ENCODE measurements at places on chromosomes 5 and 9. TPM values are rescaled to one million over a fixed set of nuclear protein-coding genes. Genes with fewer than 3 reads are reported as not detected.

The PCDHB13 gene
- 3.1 TPM for total RNA-seq

The NMUR2 gene
- not detected for total RNA-seq

The ECSCR gene
- total RNA-seq, result not detected

The INSL4 gene
- total RNA-seq, result not detected

The FKBP15 gene
- total RNA-seq, result 36.6 TPM

The GCNT4 gene
- total RNA-seq, result 8.0 TPM

The TMEM8B gene
- 21.0 TPM for total RNA-seq

The ACTBL2 gene
- not detected for total RNA-seq

DNA sequence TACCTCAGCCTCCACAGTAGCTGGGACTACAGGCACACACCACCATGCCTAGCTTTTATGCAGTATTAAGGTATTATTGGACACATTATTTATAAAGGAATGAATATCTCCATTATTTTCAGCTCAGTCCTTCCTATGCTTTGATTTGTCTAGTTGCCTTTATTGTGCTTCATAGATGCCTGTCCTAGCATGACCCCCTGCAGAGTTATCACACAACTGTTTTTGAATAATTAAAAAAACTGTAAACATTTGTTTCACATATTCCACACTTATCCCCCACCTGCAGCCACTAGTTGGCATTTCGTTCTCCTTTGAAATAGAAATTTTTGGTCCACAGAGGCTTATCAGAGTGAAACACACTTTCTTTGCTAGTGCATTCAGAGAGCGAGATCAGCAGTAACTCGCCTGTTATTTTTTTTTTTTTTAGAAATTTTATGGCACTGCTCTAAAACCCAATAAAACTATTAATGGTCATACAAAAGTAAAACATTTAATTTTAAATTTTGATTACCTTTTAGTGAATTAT lies 151.8 kb upstream of the RASA1 start:
- H3K27me3 ChIP-seq, result no peaks in the 10 kb centered on the region
- H3K27ac ChIP-seq, result no peak overlapping the region
- no peaks in the 10 kb centered on the region for H3K4me1 ChIP-seq
- no peak overlapping the region for H3K4me3 ChIP-seq
- H3K36me3 ChIP-seq, result no peaks in the 10 kb centered on the region

- no peaks in the 10 kb centered on the region for H3K36me3 ChIP-seq
- DNase-seq, result no peak
- H3K4me3 ChIP-seq, result no peak overlapping the region
- no peaks in the 10 kb centered on the region for H3K4me1 ChIP-seq
- no peaks in the 10 kb centered on the region for H3K27me3 ChIP-seq
- H3K27ac ChIP-seq, result no peak overlapping the region
Measured at GRCh38 chr5:116675626-116675910, 100.9 kb upstream of the SEMA6A start.

DNA sequence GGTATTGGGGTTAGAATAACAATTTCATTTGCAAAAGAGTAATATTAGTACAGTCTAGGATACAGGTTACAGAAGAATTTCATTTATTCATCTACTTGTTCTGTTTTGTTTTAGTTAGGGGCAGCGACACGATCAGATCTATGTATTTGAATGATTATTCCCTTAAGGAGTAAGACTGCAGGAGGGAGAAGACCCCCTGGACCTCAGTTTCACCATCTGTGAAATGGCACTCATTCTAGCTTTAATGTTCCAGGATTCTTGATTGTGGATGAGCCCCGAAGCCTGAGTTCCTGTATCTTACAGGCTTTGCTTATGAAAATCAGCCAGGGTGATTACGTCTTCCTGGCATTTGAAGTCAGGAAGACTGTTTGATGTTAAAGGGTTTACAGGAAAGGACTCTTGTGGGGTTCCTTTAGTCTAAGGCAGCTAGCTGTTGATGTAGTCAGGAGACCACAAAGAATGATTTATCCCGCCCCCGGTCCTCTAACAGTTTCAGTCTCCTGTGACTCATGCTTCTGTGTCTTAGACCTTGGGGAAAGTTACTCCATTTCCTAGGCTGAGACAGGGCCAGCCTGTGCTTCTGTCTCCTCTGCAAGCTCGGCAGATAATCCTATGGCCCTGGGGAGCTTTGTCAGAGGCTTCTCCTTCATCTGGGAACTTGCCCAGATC lies 11.5 kb downstream of the SMIM3 start:
- peaks cover 50% of the 10 kb centered on the region for H3K4me1 ChIP-seq
- peak; percentile 54 for DNase-seq
- H3K27me3 ChIP-seq, result no peaks in the 10 kb centered on the region
- peak overlapping the region; percentile 67 for H3K27ac ChIP-seq
- peaks cover under 1% of the 10 kb centered on the region for H3K36me3 ChIP-seq
- H3K4me3 ChIP-seq, result no peak overlapping the region

- no peak overlapping the region for H3K27ac ChIP-seq
- H3K4me1 ChIP-seq, result no peaks in the 10 kb centered on the region
- H3K36me3 ChIP-seq, result no peaks in the 10 kb centered on the region
- H3K27me3 ChIP-seq, result no peaks in the 10 kb centered on the region
Measured at GRCh38 chr5:2710910-2711309, 40.6 kb downstream of the IRX2 start.

GRCh38 chr9:122379340-122379739 lies 8.5 kb downstream of the PTGS1 start:
- no peaks in the 10 kb centered on the region for H3K27me3 ChIP-seq
- DNase-seq, result no peak
- no peak overlapping the region for H3K4me3 ChIP-seq
- H3K4me1 ChIP-seq, result peaks cover 45% of the 10 kb centered on the region
- no peak overlapping the region for H3K27ac ChIP-seq

- no peak overlapping the region for H3K27ac ChIP-seq
- H3K4me1 ChIP-seq, result no peaks in the 10 kb centered on the region
- H3K27me3 ChIP-seq, result no peaks in the 10 kb centered on the region
- H3K36me3 ChIP-seq, result no peaks in the 10 kb centered on the region
- no peak for DNase-seq
- H3K4me3 ChIP-seq, result no peak overlapping the region
Measured at GRCh38 chr9:98365781-98366180, 110.3 kb upstream of the TBC1D2 start.

DNA sequence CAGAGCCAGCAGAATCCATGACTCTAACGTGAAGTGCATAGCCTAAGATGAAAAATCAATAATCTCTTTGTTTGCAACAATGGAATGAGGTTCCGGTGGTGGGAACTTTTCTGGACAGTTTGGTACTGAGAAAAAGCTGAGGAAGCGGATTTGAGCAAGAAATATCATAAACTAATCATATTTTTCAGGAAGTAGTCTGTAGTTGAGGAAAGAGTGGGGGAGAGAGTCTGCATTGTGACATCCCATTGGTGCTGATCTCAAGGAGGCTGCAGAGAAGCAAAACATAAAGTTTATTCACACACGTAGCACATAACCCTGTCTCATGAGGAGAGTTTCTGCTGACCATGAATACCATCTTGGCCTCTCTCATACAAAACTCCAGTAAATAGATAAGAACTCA lies 15.8 kb upstream of the FCHO2 start:
- no peaks in the 10 kb centered on the region for H3K36me3 ChIP-seq
- H3K27ac ChIP-seq, result no peak overlapping the region

- no peaks in the 10 kb centered on the region for H3K4me1 ChIP-seq
Measured at GRCh38 chr5:178104492-178104891, 8.8 kb upstream of the N4BP3 start.

- H3K36me3 ChIP-seq, result no peaks in the 10 kb centered on the region
- no peaks in the 10 kb centered on the region for H3K4me1 ChIP-seq
- H3K27ac ChIP-seq, result no peak overlapping the region
- H3K27me3 ChIP-seq, result no peaks in the 10 kb centered on the region
- DNase-seq, result peak; percentile 18
Measured at GRCh38 chr5:118891252-118891651, 97.1 kb downstream of the DTWD2 start.

DNA sequence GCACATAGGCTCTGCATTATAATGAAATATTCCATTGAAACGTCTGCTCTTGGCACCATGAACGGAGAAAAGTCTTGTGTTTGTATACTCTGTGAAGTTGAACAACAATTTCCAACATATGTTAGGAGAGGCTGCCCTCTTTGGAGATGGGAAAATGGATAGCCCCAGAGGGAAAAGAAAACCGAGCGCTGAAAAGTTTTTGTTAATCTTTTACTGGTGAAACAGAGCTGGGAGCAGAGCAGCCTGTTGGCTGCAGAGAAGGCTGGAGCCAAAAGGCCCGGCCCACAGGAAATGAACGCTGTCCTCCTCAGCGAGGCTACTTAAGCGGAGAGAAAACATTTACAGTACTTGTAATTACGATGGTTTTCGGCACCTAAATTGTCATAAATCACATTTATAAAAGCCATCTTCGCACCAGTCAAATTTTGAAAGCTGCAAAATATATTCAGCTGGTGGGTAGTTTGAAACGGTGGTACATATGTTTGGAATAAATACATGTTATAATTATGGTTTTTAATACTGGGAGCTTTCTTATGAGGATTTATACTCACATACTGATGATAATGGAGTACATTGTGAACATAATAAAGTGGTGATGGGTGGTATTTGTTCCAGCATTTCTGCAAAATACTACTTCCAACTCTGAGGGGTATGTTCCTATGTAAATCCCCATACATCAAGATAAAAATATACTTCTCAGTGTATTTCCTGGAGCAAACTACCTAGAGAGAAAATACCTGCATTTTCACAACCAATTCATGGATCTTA lies 129.6 kb upstream of the CNTLN start:
- DNase-seq, result peak; percentile 90
- H3K4me1 ChIP-seq, result peaks cover 7% of the 10 kb centered on the region
- no peaks in the 10 kb centered on the region for H3K27me3 ChIP-seq

DNA sequence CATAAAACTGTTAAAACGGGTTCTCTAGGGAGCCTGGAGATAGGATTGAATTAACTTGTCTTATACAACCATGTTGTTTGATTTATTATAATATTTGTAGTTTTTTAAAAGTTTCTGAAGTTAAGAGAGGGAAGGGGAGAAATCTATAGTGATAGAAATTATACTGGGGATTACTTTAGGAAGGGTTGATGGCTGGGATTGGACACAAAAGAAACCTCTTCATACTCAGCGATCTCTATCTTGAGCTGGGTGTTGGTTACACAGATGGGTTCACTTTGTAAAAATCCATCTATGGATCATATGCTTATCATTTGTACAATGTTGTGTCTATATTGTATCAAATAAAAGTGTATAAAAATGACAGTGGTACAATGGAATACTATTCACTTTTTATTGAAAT lies 30.0 kb downstream of the TNPO1 start:
- no peak for DNase-seq
- H3K36me3 ChIP-seq, result peaks cover 2% of the 10 kb centered on the region
- H3K27ac ChIP-seq, result no peak overlapping the region
